ENCODE measurements at places on chromosomes 7 and 10. TPM values are rescaled to one million over a fixed set of nuclear protein-coding genes. Genes with fewer than 3 reads are reported as not detected.

The COBL gene
- total RNA-seq, result 52.6 TPM

The CFAP43 gene
- not detected for total RNA-seq

- DNase-seq, result no peak
These were observed 111.6 kb upstream of the TBX20 start for GRCh38 chr7:35365523-35365922.

GRCh38 chr7:81685270-81685868 lies 84.5 kb downstream of the HGF start:
- DNase-seq, result no peak

DNA sequence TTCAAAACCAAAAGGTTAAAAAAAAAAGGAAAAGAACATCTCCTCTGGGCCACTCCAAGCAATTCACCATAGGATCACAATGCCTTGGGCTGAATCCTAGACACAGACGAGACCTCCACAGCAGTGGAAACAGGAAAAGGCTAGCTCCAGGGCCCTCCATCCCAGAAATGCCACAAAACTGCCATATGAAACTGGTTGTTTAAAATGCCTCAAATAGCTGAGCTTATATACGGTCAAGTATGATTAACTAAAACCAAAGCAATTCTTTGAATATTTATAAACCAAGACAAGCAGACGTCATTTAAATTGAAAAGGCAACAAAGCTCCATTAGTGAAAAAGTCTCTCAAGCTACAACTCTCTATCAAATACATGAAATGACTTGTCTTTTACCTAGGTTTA lies 63.1 kb downstream of the DOCK4 start:
- no peak for DNase-seq

DNA sequence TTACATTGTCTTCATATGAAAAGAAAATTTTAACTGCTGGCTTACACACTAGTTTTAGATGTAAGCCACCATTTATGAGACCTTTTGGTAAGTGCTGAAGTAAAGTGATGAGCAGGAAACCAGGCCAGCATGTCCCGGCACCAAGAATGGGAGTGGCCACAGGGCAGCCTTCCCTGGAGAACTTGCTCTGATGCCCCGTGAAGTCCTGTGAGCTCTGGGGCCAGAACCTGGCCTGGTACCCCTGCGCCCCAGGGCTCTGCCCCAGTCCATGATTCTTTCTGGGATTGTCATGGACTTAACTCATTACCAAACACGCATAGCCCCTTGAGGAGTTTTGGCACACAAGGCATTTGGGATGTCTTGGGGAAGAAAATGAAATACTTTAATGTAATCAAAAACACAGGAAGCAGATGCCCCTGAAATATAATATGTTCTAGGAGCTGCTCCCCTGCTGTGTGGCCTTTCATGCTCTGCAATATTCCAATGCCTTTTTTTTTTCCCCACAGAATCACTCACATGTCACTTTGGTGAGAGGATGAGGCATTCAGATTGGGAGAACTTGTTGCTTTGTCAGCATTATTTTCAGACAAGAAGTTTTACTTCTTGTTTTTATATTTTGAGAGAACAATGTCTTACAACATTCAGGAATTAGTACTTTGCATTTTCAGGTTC lies 53.1 kb upstream of the CXCL12 start:
- DNase-seq, result no peak

DNA sequence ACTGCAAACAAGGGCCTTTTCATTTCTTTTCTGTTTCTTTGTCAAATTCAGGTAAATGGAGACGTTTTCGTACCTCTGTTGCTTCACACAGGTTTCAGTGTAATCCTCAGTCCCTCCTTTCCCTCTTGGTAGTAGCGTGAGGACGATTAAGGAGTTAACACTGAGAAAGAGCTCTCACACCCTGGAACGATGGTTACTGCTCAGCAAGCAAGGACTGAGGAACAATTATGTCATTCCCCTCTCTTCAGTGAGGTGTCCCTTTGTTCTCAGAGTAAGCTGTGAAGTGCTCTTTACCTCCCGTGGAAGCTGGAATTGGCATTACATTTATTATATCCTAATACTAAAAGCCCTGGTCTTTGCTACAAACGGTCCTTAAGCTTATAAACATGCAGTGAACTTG lies 95.9 kb downstream of the FANK1 start:
- no peak for DNase-seq
